ENCODE measurements at places on chromosomes 7 and 10.
A peak's percentile ranks its signal among the peaks of the same experiment; 100 is the strongest.

GRCh38 chr7:101924171-101924570 is 106.7 kb downstream of the CUX1 start:
- DNase-seq, result no peak

- no peak for DNase-seq
These were observed 137.6 kb upstream of the RET start for GRCh38 chr10:42939237-42939636.

- no peak for DNase-seq
These were observed 20.5 kb upstream of the CFAP46 start for GRCh38 chr10:132962623-132963429.

- no peak for DNase-seq
These were observed 373.3 kb downstream of the HTR7 start for GRCh38 chr10:90484518-90484917.

GRCh38 chr7:104814126-104814525 is 199.9 kb upstream of the KMT2E start:
- DNase-seq, result no peak

DNA sequence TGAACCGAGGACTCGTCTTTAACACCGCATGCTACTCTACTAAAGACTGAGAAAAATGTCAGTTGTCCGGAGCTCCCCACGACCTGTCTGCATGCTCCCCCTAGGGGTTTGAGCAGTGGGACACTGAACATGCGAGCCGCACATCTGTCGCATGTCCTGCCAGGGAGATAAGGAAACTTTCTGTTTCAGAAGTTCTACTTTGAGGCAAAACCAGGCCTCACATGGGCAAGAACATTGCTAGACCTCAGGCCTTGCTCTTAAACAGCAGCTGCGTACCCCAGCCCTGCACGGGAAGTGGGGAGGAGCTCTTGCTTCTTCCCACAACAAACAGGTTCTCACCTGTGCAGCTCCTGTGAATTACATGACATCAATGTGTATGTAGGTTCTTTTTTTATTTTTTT is 30.3 kb upstream of the HERPUD2 start:
- DNase-seq, result no peak

- peak; percentile 99 for DNase-seq
These were observed at the start of gene HIBADH for GRCh38 chr7:27662490-27663205. HIBADH (minus strand) TSS chr7:27662883; CDS start chr7:27662788, 95 bp downstream.

- no peak for DNase-seq
These were observed 291.4 kb downstream of the PTPRN2 start for GRCh38 chr7:158295966-158296797.

- DNase-seq, result no peak
These were observed 30.5 kb downstream of the ABCB1 start for GRCh38 chr7:87570178-87570577.

DNA sequence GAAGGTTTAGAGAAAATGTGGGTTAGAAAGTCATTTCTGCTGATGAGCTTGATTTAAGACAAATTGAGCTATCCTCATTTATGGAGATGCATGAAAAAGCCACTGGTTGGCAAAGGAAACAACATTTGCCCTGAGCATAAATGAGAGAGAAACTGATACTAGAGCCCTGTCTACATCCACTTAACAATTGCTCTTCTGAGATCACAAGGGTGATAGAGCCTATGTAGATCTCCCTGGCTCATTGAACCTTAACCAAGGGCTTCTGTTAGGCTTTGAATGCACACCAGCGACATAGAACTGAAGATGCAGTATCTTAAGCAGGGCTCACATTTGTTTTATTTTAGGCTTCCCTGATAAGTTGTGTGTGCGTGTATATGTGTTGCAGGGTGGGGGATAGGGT is 35.0 kb downstream of the GPR141 start:
- DNase-seq, result no peak

GRCh38 chr7:15839416-15840100 is 153.1 kb upstream of the MEOX2 start:
- DNase-seq, result no peak

- DNase-seq, result peak; percentile 46
These were observed 60.5 kb downstream of the SORBS1 start for GRCh38 chr10:95500649-95501048.

GRCh38 chr10:60465801-60466200 is 76.1 kb upstream of the ANK3 start:
- DNase-seq, result no peak

DNA sequence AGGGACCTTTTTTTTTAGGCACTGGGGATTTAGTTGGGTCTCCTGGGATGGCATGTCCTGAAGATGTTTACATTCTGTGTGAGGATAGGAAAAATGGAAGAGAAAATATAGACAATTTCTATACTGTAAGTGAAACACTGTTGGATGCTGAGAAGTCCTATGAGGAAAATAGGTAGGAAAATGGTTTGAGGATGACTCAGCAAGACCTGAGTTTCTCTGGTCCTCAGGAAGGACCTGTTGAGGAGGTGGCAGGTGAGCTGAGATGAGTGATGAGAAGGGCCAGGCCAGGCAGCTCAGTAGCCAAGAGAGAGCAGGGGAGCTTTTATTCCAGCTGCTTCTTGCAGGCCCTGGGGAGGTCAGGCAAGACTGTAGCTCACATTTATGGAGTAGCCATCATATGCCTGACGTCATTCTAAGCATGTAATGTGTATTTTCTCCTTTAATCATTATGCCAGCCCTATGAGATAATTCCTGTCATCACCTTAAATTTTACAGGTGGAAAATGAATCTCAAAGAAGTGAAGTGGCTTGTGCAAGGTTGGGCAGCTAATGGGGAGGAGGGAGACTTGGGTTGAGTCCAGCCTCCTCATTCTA is 19.1 kb upstream of the LRRC18 start:
- DNase-seq, result no peak
